Activated CD8-positive, alpha-beta memory T cell treated with anti-CD3 and anti-CD28 coated beads for 36 hours (primary cell): ENCODE measurements at places on chromosomes 3 and 15. TPM values are rescaled to one million over a fixed set of nuclear protein-coding genes. Genes with fewer than 3 reads are reported as not detected.

The ARPP19 gene
- 205 TPM for total RNA-seq

The ZDHHC23 gene
- total RNA-seq = 3.9 TPM

The PGBD4 gene
- 2.9 TPM for total RNA-seq

The KLHL6 gene
- total RNA-seq = 32.9 TPM

The AGBL1 gene
- not detected for total RNA-seq

The GOLGA6B gene
- not detected for total RNA-seq

The MAP6D1 gene
- total RNA-seq = 4.0 TPM

The IL12A gene
- not detected for total RNA-seq

The ITIH4 gene
- 10.1 TPM for total RNA-seq

The PROK2 gene
- 0.42 TPM for total RNA-seq

The FYTTD1 gene
- 43.4 TPM for total RNA-seq

The MYH15 gene
- 0.17 TPM for total RNA-seq

The CFAP100 gene
- total RNA-seq = not detected

The CCDC9B gene
- 0.34 TPM for total RNA-seq

The SPTSSB gene
- not detected for total RNA-seq

The IQCH gene
- total RNA-seq = 1.5 TPM

The PIF1 gene
- 25.5 TPM for total RNA-seq

The SLC15A2 gene
- 1.4 TPM for total RNA-seq

The CIB2 gene
- total RNA-seq = 2.8 TPM

The NRROS gene
- 21.9 TPM for total RNA-seq

The SLC22A13 gene
- 0.23 TPM for total RNA-seq

The FHIT gene
- 5.0 TPM for total RNA-seq

The LRRIQ4 gene
- total RNA-seq = 0.17 TPM

The DNAH12 gene
- 0.08 TPM for total RNA-seq
